ACHN (cell line): ENCODE measurements at places on chromosomes 2 and 18.

DNA sequence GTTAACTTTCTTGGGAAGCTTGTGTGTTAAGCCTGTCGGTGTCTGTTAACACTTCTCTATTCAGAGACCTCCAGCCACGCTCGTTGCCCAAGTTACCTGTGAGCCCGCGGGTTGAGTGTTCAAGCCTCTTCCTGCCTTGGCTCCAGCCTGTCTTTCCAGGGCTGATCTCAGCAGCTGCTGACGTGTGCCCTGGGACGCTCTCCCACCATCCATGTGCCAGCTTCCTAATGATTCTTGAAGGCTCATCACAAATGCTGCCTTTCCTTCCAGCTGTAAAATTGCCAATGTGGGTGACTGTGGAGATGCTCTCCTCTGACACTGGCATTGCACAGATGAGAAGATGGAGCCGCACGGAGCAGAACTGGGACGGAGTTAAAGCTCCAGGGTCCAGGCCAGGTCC, 6.1 kb downstream of the RNF144A start:
- no peak for DNase-seq

GRCh38 chr2:228348516-228349064, 167.1 kb upstream of the SPHKAP start:
- DNase-seq = no peak

DNA sequence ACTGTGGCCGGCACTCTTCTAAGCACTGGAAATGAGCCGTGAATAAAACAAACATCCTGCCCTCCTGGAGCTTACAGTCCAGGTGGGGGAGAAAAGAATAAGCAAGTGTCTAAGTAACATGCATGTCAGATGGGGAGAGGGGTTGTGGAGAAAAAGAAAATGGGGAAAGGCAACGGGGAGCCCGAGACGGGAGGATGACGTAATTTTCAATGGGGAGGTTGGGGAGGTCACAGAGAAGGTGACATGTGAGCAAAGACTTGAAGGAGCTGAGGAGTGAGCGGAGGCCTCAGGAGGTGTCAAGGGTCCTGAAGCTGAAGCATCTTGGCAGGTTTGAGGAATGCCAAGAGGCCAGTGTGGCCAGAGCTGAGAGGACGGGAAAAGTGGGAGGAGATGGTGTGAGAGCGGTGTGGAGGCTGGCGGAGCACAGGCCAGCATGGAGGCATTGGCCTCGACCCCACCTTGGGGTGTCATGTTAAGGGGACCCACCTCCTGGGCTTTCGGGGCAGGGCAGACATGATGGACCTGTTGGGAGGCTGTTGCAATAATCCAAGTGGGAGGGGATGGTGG, 15.0 kb upstream of the NTSR2 start:
- DNase-seq = no peak

DNA sequence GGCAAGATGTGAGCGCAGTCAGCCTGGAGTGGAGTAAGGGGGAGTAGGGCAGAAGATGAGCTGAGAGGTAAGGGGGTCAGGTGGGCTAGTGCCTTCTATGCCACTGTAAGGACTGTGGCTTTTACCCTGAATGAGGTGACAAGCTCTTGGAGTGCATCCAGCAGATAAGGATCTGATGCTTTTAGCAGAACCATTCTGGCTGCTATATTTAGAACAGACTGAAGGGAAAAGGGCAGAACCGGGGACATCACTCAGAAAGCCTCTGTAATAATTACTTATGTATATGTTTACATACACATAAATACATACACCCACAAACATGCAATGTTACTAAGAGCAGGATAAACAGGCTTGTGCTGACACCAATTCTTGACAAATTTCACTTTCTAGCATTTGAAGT, 124.8 kb downstream of the DTNB start:
- DNase-seq = no peak

DNA sequence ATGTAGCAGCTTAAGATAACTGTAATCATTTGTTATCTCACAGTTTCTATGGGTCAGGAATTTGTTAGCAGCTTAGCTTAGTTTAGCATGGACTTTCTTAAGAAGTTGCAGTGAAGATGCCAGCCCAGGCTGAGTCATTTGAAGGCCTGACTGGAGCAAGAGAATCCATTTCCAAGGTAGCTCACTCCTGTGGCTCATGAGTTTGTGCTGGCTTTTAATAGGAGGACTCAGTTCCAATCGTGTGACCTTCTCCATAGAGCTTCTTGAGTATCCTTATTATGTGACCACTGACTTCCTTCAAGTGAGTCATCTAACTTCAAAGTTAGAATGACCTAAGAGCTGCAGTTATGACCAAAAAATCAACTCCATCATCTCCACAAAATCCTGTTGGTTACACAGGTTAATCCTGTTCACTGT, 1.4 kb downstream of the GPATCH11 start:
- DNase-seq = peak; percentile 72

GRCh38 chr2:105718846-105719481, 25.7 kb upstream of the NCK2 start:
- no peak for DNase-seq

DNA sequence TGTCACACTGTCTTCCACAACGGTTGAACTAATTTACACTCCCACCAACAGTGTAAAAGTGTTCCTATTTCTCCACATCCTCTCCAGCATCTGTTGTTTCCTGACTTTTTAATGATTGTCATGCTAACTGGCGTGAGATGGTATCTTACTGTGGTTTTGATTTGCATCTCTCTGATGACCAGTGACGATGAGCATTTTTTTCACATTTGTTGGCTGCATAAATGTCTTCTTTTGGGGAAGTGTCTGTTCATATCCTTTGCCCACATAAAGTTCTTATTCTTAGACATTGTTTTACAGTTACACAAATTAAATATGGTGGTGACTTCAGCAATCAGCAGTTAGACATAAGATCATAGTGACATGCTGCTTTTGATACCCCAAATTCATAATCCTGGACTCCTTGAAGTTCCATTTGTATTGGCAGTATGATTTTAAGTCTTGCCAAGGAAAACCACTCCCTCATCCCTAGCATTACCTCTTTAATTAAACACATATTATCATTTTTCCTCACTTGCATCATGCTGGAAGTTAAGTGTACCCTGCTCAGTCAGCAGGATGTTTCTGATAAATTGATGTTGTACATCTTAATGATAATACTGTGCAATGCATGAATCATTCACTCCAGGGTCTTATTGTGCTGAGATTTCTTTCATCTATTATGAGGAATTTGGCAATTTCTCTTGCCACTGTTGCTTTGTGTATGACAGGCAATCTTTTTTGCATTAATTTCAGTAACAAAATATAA, 67.6 kb upstream of the STAT1 start:
- no peak for DNase-seq

- DNase-seq = no peak
Measured at GRCh38 chr2:5176764-5177163, 515.4 kb upstream of the SOX11 start.

DNA sequence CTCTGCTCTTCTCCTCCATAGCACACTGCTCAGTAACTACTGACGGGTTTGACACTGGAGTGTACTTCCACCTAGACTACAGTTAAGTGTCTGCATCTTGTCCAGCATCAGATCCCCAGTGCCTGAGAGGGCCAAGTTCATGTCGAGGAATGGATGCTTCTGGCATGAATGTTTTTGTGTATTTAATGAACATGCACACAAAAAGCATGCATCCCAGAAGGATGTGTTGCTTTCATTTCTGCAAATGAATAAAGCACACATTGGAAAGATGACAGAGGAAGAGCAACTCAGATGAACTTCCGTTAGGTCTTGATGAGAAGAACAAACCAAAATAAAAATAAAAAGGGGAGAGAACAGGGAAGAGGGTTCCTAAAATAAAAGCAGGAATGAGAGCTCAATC, 27.9 kb downstream of the C2orf49 start:
- DNase-seq = no peak

DNA sequence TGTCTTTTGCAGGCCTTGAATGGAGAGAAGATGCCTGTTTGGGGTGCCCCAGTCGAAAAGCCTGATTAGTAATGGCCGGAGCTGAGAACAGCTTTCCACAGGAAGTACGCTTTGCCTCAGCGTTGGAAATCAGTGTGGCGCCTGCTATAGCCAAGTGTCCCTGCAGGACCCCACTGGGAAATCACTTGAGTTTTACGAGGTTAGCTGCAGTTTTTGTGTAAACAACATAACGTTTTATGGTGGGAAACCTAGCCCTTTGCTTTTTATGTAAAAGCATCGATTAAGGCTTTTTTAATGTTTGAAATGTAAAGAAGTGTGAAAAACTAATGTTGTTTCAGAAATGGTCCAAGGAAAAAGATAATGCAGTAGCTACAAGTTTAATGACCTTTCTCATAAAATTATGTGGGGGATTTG, 234.2 kb downstream of the TTC32 start:
- no peak for DNase-seq

DNA sequence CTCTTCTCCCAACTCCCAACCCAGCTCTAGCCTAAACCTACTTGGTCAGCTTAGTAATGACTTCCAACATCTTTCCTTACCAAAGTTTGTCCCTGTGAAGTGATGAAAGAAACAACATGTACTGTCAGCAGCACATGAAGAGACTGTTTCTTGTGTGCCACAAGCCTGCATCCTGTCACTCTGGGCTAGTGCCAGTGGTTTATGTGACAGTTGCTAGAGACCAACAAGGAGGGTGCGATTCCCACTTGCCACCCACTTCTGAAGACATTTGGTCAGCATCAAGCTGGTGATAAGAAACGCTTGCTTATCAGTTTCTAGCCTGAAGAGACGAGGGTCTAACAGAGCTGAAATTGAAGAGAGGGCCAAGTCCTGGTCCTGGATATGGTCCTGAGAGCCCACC, 132.6 kb downstream of the COL4A4 start:
- no peak for DNase-seq

DNA sequence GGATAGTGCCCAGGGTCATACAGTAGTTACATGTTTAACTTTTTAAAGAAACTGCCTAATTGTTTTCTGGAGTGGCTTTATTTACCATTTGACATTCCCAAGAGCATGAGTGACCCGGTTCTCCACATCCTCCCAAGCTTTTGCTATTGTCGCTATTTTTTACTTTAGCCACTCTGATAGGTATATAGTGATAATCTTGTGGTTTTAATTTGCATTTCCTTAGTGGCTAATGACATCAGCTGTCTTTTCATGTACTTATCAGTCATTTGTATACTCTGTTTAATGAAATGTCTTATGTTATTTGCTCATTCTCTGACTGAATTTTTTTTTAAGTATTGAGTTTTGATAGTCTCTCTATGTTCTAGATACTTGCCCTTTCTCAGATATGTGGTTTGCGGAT, 109.7 kb upstream of the HS6ST1 start:
- no peak for DNase-seq

DNA sequence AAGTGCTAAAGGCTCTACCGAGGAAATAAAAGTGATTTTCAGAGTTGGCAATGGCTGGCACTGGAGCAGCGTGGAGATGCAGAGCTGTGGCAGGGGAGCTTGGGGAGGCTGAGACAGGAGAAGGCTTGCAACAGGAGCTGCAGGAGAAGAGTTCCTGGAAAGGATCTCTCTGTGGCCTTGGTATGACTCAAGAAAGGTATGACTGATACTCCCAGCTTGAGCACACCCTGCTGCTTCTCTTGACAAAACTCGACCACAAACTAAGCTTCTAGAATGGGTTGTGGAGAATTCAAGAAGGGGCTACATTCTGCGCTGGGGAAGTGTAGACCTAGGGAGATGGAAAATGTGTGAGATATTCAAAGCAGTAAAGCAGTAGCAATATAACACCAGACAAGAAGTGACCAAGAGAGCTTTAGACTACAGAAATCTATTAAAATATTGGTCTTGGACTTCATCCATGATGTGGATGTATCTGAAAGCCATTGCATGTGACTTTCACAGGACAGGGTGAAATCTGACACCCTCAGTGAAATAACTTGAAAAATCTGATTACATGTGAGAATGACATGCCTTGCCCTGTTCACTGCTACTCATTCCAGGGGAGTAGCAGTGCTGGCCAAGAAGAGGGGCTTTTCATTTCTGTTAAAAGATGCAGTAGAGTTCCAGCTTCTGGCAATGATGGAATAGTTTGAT, 41.5 kb downstream of the SUCLG1 start:
- DNase-seq = no peak

DNA sequence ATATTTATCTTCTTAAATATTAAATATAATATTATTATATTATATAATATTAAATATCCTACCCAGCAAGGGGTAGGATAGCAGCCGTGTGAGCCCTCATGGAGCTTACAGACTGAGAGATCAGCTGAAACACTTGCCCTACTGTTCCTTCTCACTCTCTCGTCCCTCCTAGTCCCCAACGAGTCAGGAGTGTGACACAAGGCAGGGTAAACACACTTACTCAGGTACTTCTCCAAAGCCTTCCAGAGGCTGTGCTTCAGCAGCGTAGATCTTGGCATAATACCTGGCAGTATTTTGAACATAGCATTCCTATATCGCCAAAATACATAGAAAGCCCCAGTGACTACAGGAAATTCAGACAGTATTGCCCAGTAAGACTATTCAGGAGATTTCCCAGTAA, 114.1 kb downstream of the ALPK2 start:
- DNase-seq = no peak

GRCh38 chr2:18251486-18251885, 309.0 kb downstream of the RDH14 start:
- DNase-seq = no peak

DNA sequence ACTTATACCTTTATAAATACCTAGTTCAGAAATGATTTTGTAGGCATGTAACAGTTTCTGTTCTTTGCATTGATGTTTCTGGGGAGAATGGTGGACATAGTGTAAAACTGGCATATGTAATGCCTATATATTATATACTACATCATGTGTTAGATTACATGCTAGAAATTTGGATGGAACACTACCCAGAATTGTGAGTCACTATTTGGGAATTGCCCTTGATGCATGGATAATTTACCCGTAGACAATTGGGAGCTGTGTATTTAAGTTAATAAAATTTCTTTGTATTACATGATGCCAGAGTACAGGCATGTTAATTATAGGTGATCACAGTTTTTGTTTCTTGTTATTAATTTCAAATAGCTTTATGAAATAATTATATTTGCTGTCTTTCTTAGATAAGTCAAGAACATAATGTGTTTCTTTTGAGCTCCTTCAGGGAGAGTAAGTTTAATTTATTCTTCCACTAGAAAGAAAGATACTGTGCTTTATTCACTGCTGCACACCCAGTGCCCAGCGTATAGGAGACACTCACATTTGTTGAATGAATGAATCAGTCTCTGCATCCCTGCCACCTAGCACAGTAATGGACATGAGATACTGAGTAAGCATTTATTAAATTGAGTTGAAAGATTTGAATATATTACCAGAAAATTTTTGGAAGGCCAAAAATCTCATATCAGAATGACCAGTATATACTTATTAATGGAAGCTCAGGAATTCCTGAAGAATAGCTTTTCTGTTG, 16.9 kb downstream of the ACSL3 start:
- no peak for DNase-seq

GRCh38 chr18:22676423-22676822, 256.7 kb upstream of the RBBP8 start:
- DNase-seq = no peak

- DNase-seq = peak; percentile 95
Measured at GRCh38 chr2:218860950-218861381, 1.4 kb downstream of the WNT6 start.
